DMS153 (cell line): ENCODE measurements at places on chromosomes 1 and 21.

- no peak for DNase-seq
These were observed 40.5 kb downstream of the PATJ start for GRCh38 chr1:61782771-61783170.

DNA sequence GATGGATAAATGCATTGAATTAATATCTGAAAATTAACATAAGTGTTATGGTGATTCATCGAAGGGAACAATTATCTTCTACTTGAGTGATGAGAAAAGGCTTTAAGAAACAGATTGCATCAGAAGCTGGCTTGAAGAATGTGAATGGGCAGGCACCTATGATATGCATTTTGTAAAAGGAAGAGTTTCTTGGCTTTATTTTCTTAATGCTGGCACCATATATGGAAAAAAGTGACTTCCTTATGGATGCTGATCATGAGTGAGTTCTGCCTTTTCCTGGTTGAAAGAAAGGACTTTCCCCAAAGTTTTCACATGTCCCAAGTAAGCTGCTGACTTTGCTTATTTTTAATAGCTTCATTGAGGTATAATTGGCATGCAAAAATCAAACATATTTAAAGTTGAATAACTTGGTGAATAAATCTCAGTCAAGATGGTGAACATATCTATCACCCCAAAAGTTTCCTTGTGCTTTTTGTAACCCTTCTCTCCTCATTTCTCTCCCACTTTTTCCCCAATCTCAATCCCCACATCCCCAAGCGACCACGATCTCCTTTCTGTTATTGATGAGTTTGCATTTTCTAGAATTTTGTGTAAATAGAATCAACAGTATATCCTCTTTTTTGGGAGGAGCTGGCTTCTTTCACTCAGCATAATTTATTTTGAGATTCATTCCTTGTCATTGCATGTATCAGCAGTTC, 74.2 kb downstream of the SPATA46 start:
- DNase-seq, result no peak

DNA sequence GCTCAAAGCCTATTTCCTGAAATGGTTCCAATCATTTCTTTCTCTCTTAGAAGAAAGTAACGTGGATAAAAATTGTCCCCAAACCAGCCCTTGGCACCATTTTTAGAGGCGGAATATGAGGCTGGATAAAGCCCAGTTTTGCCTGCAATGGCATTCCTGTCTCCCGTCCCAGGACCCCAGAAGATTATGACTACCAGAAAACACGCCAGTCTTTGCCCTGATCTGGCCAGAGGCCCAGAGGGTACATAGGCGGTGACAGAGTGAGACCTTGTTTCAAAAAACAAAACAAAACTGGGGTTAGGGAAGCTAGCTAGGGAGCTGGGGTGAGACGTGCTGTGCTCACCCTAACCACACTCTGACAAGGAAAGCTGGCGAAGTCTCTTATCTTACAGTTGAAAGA, at the start of gene AADACL4:
Gene AADACL4 (plus strand): TSS at position 301 of the 400 bp plus-strand sequence. CDS start 462 bp downstream, outside the sequence.
- no peak for DNase-seq

DNA sequence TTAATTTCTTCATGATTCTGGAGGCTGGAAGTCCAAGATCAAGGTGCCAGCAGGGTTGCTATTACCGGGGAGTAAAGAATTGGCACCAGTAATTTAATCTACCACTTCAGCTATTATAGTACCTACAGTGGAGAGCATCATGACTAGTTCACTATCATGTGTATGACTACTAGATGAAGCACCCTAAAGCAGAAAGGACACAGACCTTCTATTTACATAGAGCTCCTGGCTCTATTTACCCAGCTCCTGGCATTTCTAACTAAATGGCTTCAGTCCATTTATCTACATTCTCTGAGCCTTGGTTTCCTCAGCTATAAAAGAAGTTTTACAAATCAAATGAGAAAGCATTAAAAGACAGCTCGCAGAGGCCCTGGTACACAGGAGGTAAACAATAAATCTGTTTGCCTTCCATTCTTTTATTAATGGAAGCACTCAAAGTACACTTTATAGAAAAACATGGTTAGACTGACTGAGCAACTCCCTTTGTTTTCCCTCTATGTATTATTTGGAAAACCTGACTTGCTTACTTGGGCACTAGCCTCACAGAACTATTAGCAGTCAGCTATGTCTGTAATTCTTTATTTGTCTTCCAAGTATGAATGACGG, 203.0 kb downstream of the SLC35F3 start:
- peak; percentile 21 for DNase-seq

- no peak for DNase-seq
These were observed 306 bp upstream of the SH3D21 start for GRCh38 chr1:36305915-36306209.

DNA sequence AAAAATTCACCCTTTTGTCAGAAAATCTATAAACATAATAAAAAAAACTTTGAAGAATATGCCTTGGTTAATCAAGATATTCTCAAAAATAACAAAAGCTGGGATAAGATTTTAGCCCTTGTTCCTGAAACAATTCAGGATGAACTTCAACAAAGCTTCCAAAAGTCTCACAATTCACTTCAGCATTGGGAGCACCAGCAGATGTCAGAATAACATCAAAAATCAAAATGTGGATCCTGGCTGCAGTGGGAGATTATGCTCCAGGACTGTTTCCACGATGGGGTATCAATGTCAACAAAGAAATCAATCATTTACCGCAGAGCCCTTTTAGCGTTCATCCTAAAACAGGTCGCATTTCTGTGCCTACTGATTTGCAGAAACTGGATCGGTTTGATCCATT, 35.2 kb downstream of the ZNF670 start:
- DNase-seq, result no peak

DNA sequence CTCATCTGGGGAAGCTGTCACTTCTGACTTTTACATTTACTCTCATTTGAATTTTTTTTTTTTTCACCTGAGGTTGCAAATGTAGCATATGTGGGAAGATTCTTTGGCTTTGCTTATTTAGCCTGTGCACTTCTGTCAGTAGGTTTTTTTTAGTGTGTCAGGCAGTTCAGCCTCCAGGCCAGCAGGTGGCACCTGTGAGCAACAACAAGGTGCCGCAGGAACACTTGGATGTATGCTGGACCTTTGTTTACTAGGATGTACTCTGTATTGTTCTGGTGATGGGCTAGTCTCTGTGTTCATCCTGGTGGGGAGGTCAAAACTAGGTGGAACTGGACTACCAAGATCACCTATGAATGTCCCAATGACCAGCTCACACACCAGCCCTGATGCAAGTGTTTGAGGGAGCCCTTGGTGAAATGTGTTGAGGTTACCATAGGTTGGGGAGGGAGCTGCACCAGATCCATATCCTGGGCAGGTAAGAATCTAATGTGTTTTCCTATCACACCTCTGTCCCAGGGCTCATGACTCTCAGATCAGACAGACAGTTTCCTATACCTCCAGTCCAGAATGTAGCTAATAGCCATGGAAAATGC, 618.2 kb downstream of the BRINP3 start:
- no peak for DNase-seq

- no peak for DNase-seq
These were observed 131.4 kb downstream of the HS2ST1 start for GRCh38 chr1:87045761-87046304.

- peak; percentile 90 for DNase-seq
These were observed 1.5 kb downstream of the RPS6KA1 start for GRCh38 chr1:26530895-26531598.

DNA sequence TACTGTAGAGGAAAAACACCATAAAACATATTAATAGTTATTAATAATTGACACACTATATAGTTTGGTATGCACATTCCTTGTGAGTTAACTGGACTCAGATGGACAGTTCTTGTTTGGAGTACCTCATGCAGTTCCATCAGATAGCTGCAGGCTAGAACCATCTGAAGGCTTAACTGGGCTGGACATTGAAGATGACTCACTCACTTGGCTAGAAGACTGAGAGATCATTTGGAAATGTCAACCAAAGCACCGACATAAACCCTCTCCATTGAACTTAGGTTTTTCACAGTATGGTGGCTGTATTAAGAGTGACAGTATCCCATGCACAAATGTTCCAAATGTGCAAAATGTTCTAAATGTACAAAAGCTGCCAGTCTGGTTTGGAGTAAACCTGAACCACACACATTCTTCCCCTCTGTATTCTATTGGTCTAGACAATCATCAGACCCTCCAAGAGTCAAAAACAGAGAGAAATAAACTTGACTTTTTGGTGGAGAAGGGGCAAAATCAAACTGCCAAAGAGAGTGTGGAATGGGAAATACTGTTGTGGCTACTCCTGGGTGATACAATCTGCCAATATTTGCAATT, 708.4 kb downstream of the KCNT2 start:
- no peak for DNase-seq

DNA sequence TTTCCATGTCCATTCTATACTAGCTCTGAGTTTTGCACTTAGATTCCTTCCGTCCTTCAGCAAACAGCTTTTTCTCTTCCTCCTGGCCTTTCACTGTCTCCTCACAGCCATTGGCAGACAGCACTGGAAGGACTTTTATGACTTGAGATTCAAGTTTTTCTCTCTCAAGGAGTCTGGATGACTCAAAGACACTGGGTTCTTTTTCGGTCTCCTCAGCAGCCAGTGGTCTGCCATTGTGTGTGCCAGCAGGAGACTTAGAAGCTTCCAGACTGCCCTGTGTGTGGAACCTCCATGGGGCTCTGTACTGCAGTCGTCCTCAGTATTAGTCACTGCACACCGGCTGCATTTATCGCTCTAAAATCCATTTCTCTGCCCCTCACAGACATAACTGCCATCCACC, 30.5 kb downstream of the NTNG1 start:
- DNase-seq, result no peak

DNA sequence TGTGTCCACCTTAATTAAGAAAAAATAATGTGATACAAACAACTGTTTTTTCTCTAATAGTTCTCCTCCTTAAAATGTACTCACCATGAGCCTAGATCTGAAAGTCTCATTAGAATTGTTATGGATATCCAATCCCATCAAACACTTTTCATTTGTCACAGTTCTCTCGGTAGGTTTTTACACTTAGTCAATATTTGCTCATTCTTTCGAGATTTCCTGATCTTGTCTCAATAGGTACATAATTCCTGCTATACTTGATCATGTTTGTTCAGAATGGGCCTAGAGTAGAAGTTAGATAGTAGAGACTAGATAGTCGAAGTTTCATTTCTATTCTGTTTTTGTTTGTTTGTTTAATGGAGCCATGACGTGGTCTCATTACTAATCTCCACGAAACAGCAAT, 2005.7 kb downstream of the NCAM2 start:
- DNase-seq, result no peak

- DNase-seq, result no peak
These were observed 122.4 kb downstream of the TOMM20 start for GRCh38 chr1:235006132-235006721.

GRCh38 chr1:200983035-200983561, 40.4 kb downstream of the KIF21B start:
- no peak for DNase-seq

DNA sequence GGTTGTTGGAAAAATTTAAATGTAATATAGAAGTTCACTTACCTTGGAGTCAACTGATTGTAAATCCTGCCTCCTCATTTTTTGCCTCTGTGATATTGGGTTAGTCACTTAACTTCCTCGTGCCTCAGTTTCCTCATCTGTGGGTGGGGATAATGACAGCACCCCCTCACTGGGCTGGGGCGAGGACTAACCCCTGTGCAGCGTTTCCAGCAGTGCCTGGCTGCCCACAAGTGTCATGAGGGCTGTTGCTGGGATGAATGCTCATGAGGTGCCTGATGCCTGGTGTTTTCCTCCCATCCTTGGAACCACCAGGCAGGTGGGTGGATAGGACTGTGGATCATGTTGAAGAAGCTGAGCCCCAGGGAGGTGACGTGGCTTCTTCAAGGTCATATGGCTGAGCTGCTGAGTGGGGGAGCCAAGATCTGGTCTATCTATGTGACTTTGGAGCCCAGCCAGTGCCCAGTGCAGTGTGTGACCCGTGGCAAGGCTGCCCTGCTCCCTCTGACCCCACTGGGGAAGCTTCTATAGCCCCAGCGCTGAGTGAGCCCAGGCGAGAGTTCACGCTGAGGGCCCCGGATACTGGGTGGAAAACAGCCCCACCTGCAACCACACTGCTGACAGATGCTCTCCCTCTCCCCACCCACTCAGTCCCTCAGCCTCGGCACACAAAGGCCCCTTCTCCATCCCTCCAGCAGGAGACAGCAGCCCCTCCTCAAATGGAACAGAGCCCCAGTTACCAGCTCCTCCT, 446.0 kb downstream of the PTPRU start:
- DNase-seq, result no peak

DNA sequence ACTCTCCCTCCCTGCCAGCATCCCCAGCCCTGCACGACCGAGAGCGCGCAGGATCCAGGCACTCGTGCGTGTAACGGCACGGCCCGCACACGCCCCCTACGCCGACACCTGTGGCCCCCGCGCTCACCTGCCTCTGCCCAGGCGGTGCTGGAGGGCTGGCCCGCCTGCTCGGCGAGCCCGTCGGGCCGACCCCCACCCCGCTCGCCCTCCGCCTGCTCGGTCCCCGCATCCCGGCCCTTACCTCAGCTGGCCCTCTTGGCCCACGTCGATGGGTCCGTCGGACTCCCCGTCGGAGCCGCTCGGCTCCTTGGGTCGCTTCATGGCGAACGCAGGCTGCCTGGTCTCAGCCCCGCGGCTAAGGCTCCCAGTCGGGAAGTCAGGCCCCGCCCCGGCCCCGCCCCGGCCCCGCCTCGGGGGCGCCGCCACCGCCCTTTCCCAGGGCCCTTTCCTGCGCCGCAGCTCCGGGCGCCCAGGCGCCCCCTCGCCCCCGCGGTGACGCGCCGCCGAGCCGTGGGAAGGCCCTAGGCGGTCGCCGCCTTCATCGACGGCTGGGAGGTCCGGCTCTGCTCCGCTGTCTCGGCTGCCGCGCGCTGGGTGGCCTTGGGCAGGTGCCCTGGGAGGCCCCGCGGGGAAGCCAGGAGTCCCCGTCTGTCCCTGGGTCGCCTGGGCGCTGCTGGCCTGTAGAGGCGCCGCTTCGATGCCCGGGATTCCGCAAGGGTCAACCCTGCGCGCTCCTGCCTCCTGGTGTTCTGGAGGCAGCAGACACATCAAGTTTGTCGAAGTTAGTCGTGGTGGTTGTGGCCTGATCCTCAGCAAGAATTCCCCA, at the start of gene HEYL:
Gene HEYL (minus strand): TSS at position 339 of the 826 bp plus-strand sequence. CDS start 18 bp downstream, at position 321.
- DNase-seq, result peak; percentile 87

GRCh38 chr1:147434921-147435320, 106.4 kb upstream of the BCL9 start:
- no peak for DNase-seq

- no peak for DNase-seq
These were observed 545.8 kb downstream of the AMY1C start for GRCh38 chr1:104295511-104295910.

- DNase-seq, result no peak
These were observed 9.1 kb downstream of the AMPD2 start for GRCh38 chr1:109628540-109629321.

DNA sequence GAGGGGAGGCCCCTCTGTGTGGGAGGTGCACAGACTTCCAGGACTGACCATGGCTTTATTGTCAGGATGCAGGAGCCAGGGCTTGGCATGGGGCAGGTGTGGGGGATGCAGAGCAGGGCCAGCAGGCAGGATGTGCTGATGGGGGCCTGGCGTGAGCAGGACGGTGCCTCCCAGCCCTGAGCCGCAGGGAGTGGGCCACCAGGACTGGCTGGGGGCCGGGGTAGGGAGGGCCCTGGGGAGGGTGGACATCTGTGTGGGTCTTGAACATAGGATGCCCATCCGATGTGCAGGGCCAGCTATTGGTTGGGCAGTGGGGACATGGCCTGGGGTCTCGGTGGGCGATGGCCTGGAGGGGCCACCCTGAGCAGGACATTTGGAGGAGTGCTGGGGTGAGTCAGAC, 15.6 kb downstream of the PRMT2 start:
- no peak for DNase-seq

- DNase-seq, result no peak
These were observed 10.1 kb downstream of the OXCT2 start for GRCh38 chr1:39761016-39761415.

GRCh38 chr1:204359474-204360255, at the start of gene PLEKHA6:
TSS of gene PLEKHA6 (minus strand) at chr1:204359929. CDS start at chr1:204273727, 86,202 bp downstream.
- DNase-seq, result peak; percentile 80
